Stimulated activated CD4-positive, alpha-beta T cell treated with anti-CD3 and anti-CD28 coated beads, Interleukin-2, amount 100 ng/mL, for 24 hours (primary cell): ENCODE measurements at places on chromosomes 6 and 20.

- DNase-seq, result no peak
These were observed 5.7 kb upstream of the PLN start for GRCh38 chr6:118542184-118542952.

DNA sequence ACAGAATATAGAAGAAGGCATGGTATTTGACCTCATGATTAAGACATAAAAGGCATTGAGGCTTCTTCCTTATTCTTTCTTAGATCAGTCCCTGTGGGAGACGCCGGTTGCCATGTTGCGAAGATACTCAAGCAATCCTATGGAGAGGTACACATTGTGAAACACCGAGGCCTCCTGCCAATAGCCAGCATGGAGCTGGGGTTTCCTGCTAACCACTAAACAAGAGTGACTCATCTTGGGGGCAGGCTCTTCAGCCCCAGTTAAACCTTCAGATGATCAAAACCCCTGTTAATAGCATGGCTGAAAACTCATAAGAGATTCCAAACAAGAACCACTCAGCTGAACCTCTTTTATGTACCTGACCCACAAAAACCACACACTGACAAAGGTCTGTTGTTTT lies 478.8 kb downstream of the CD83 start:
- DNase-seq, result no peak

GRCh38 chr6:87913974-87914373 lies 133.7 kb upstream of the SPACA1 start:
- DNase-seq, result no peak

GRCh38 chr20:48758206-48758820 lies 69.5 kb downstream of the PREX1 start:
- no peak for DNase-seq

DNA sequence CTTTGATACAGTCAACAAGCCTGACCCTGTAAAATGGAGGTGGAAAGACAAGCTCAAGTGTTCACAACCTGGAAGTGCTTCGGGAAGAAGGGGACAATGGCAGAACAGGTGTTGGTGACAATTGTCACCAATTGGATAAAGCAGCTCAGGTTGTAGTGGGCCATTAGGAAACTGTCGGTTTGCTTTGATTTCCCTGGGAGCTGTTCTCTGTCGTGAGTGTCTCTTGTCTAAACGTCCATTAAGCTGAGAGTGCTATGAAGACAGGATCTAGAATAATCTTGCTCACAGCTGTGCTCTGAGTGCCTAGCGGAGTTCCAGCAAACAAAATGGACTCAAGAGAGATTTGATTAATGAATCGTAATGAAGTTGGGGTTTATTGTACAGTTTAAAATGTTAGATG lies 15.0 kb downstream of the CCR6 start:
- no peak for DNase-seq

DNA sequence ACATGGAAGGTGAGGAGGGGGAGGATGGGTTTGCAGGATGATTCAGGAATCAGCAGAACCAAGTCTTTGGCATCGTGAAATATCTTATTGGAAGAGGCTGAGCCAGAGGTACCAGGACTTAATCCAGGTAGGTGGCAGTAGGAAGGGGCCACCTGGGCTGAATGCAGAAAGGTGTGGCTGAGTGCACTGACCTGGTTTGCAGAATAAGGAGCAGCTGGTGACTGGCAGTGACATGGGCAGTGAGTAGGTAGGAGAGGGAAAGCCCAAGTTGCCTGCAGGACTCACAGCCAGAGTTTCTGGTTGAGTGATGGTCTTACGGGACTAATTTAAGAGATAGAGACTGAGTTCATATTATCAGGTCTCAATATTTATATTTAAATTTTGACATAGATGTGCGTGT lies 1.1 kb upstream of the PBOV1 start:
- DNase-seq, result no peak
